ENCODE measurements at places on chromosomes 1 and 21. TPM values are rescaled to one million over a fixed set of nuclear protein-coding genes. Genes with fewer than 3 reads are reported as not detected.

The S100B gene
- total RNA-seq, result not detected

The DFFA gene
- total RNA-seq, result 35.0 TPM

The FCRL2 gene
- not detected for total RNA-seq

The PCBP3 gene
- total RNA-seq, result 0.32 TPM

The ADAMTS1 gene
- 166 TPM for total RNA-seq

The WLS gene
- total RNA-seq, result 26.7 TPM

The MPZ gene
- 0.11 TPM for total RNA-seq

The S100A14 gene
- total RNA-seq, result not detected
